ENCODE measurements at places on chromosomes 1 and 21.

GRCh38 chr1:58815069-58815685 lies 31.3 kb upstream of the JUN start:
- peak; percentile 72 for DNase-seq

- no peak for DNase-seq
These were observed 86.9 kb downstream of the LRRC8D start for GRCh38 chr1:89907727-89908212.

DNA sequence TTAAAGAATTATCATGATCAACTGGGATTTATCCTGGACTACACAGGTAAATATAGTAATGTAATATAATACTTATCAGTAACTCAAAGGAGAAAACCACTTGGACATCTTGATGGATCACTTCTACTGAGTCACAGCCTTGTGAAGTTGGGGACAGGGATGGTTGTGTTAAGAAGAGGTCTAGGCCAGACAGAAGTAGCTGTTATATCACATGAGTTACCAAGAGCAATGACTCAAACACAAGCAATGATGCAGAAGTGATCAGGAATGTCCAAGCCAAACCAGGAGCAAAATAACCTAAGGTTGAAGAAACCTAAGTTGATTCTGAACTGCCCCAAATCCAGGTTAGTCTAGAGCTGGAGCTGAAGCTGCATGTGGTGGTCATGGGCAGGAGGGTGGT lies 424.5 kb upstream of the DAB1 start:
- no peak for DNase-seq

DNA sequence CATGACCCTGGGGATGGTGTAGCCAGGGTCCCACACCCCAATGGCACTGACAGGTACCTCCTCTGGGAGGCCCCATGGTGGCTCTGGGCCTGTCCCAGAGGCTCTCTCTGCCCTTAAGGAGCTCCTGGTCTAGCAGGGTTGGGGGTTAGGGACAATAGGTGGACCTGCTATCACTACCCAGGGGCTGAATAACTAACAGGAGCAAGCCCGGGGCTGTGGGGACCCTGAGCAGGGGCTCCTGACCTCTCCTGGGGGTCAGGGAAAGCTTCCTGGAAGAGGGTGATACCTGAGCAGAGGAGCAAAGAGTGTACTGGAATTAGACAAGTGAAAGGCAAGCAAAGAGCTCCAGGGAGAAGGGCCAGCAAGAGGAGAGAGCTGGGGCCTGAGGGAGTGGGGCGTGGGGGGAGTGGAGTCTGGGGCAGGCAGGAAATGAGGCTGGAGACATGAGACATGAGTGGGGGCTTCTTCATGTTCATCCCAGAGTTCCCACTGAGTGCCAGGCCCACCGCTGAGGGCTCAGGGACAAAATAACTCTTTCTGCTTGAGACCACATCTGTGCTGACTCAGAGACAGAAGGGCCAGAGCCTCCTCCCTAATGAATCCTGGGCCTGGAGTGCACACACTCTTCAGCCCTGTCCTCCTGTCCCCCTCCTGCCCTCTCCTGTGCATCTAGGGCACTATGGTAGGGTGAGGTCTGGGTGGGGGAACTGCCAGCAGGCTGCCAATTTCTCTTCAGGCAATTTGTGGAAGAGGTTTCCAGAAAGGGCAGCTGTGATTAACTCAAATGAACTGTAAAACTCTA lies 517.6 kb downstream of the PTPRU start:
- peak; percentile 38 for DNase-seq

GRCh38 chr1:68449901-68450300 lies at the start of gene RPE65:
RPE65 (minus strand) TSS chr1:68449954; CDS start chr1:68449905, 49 bp downstream.
- DNase-seq = peak; percentile 53

DNA sequence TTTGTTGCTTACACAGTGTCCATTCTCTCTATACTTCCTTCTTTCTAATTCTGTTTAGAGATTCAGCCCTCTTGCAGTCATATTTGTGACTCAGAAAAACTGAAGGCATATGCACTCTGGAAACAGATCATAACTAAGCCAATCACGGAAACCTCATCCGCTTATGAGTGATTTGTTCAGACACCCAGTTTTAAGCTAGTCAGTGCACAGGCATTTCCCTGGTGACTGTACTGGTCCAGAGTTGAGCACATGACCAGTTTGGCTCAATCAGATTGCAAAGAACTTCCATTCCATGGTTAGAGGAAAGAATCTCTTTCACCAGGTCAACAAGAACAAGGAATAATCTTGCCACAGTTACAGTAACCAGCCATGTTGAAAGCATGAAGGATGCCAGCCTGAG lies 69.2 kb upstream of the SGIP1 start:
- no peak for DNase-seq

GRCh38 chr1:115196296-115196695 lies 107.0 kb upstream of the TSPAN2 start:
- DNase-seq = no peak

DNA sequence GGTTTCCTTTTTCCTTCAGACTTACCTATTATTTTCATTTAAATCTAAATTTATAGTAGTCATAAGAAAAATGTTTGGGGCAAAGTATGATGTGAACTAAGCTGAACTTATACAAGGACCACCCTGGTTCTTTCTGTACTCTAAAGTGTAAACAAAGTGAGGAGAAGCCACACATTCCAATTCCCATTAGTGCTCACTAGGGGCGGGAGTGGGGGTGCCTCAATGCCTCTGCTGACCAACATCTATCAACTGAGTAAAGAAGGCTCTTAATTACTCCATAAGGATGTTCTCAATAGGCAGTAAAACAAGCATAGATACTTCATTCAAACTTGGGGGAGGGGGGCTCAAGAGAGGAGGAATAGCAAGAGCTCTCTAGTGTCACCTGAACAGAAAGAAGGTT lies 151.7 kb downstream of the CDC42BPA start:
- no peak for DNase-seq

DNA sequence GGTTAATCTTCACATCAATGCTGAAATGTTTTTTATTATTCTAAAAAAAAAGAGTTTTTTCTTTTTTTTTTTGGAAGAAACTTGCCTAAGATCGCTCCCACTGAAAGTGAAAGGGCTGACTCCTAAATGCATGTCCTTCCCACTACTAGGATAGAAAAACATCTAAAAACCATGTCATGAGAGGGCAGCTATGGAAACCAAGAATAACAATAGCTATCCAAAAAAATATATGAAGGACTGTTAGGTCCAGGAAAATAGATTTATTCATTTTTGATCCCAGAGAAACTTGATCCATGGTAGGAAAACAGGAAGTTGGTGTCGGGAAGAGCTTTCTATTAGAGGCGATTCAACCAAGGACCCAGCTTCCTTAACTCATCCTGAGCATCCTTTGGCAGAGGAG lies 23.1 kb upstream of the ROR1 start:
- no peak for DNase-seq

DNA sequence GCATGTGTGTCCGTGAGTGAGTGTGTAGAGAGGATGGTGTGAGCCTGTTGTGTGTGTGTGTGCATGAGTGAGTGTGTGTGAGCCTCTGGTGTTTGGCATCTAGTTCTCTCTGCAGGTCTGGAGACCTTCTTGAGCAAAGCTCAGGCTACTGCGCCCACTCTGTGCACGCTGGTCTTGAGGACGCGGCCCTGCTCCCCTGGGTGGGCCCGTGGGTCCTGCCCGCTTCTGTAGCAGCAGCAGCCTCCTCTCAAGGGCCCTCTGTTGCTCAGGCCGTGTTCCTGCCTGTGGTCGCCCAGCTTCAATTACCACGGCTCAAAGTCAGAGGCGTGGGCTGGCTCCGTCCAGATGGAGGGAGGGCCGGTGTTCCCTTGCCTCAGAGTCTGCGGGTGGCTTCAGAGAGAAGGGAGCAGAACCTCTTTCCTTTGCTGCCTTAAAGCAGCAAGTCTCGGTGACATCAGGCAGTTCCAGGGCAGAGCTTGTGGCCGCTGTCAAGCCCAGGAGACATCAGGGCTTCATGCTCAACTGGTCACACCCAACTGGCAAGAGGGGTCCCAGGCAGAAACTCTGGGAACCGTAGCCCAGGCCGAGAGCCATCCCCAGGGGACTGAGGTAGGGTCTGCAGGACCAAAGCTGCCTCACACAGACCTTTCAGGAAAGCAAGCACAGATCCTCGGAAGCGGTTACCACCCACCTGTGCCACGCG lies 270.6 kb upstream of the VAMP3 start:
- no peak for DNase-seq

GRCh38 chr21:38992737-38993136 lies 187.0 kb downstream of the ETS2 start:
- DNase-seq = peak; percentile 33

DNA sequence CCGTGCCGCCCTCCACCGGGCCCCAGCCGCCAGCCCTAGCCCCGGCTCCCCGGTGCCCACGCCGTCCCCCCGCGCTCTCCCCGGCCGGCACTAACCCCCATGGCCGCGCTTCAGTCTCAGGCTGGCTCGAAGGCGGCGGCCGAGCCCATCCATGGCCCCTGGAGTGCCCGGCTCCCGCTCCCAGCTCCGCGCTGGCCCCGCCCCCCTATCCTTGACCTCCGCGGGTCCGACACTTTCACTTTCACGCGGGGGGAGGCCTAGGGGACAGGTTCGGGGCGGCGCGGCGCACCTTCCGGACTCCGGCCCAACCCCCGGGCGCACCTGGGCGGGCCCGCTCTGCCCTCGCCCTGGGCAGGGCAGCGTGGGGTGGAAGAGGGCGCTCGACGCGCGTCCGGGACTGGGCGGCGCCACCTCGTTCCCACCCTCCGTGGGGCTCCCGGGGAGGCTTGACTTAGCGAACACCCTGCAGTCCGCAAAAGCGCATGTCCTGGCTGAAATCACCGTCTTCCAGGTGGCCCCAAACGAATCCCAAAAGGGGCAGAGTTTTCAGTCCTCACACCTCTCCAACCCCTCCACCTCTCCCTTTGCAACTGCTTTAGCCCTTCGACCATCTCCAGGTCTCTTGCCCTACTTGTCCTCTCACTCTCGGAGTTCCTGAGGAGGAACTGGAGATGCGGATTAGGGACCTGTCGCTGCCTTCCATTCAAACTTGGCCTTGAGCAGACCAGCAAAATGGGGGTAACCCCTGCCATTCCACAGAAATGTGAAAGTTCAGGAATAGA lies 3.9 kb upstream of the DENND2D start:
- peak; percentile 27 for DNase-seq
